ENCODE measurements at places on chromosomes 5 and 9.

DNA sequence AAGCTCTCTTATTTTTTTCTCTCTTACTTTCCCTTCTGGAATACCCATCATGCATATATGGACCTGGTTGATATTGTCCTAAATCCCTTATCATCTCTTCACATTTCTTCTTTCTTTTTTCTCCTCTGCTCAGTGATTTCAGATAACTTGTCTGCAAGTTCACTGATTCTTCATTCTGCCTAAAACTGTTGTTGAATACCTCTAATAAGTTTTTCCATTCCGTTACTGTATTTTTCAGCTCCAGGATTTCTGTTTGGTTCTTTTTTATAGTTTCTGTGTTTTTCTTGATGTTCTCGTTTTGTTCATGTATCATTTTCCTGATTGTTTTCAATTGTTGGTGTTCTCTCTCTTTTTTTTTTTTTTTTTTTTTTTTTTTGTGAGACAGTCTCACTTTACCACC lies 203.7 kb downstream of the COMMD10 start:
- DNase-seq = no peak

GRCh38 chr5:149766460-149767280 lies 36.6 kb downstream of the PPARGC1B start:
- no peak for DNase-seq

GRCh38 chr5:27257696-27258095 lies 219.3 kb upstream of the CDH9 start:
- DNase-seq = no peak

- no peak for DNase-seq
Measured at GRCh38 chr5:173453167-173453566, 125.0 kb upstream of the STC2 start.

DNA sequence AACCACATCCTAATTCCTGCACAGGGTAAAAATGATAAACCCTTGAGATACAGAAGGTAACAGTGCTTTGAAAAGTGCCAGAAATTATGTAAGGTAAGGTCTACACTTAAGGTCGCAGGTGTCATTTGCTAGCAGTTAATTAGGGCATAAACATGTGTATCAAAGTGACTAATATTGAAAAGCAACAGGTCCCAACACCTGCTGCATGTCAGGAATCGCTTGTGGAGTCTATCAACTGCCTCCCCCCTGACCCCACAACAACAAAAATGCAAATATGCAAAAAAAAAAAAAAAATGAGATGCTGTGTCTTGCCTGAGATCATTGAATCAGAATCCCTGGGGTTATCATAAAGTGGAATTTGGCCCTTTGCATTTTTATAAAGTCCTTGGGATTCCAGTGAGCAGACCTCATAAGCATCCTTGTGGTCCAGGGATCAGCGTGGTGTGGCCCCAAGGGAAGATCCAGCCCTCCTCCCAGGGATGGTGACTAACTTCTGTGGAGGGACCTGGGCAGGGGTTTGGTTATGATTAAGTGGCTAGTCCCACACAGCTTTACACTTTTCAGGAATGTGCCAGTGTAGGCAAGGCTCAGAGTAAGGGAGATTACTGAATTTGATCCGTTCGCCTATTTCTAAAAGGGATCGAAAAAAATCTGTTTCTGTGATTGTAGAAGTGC lies 92.5 kb upstream of the TNFSF8 start:
- DNase-seq = no peak

DNA sequence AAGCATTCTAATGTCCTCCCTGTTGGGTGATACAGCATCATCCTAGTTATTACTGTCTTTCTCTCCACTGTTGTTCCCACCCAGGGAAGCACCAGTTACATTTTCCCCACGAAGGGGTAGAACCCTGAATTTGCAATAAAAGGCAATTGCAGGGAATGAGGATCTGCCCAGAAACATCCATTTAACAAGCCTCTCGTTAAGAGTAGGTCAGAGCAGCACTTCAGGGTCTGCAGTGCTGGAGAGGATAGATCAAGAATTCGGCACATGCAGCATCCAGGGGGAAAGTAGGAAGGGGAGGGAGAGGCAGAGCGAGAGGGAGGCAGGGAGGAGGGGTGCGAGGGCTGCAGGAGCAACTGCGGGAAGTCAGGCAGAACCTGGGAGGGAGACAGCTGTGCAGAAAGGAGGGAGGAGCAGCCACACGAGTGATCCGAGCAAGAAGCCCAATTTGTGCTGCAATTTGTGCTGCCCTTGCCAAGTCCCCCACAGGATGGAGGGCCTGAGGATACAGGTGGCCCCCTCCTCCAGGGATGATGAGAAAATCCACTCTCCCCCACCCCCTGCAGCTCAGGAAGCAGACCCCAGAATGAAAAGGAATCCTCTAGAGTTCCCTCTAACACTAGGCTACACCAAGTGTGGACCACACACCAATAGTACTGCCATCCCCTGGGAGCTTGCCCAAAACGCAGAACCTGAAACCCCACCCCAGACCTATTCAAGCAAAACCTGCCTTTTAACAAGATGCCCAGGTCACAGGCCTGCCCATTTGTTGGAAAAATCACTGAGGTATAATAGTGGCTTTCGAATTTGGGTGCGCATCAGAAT lies 62.2 kb downstream of the EPB41L4B start:
- DNase-seq = no peak

DNA sequence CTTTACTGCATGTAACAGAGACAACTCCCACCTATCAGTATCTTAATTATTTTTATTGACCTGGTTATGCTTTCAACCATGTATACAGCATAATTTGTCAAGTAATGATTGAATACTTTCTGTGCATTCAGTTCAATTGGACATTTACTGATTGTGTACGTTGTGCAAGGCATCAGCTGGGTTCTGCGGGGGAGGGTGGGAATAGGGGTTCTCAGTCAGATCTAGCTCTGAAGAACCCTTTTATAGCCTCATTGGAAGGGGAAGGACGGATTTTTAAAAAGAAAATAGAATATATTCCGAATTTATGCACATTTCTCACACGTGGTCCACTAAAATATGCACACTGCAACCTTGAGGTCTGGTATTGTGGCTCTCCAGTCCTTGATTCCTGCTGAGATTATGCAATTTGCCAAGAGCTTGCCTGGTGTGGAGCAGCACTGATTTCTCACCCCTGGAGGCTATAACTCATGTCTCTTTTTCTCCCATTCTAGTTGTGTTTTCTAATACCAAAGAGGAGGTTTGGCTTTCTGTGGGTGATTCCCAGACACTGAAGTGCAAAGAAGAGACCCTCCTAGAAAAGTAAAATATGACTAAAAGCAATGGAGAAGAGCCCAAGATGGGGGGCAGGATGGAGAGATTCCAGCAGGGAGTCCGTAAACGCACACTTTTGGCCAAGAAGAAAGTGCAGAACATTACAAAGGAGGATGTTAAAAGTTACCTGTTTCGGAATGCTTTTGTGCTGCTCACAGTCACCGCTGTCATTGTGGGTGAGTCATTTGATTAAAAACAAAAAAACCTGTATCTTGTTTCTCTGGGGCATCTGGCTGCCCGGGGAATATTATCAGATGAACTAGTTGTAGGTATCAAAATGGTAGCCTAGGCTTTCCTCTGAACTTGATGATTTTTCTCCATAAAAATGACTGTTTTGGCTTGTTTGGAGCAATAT lies 1.7 kb downstream of the SLC1A3 start:
- DNase-seq = no peak

GRCh38 chr5:150142185-150142958 lies 13.3 kb downstream of the PDGFRB start:
- DNase-seq = no peak
